Fibroblast of skin of back (primary cell): ENCODE measurements at places on chromosomes 1 and 21.
A peak's percentile ranks its signal among the peaks of the same experiment; 100 is the strongest.

- DNase-seq, result no peak
These were observed 33.3 kb downstream of the MAEL start for GRCh38 chr1:167022384-167022783.

DNA sequence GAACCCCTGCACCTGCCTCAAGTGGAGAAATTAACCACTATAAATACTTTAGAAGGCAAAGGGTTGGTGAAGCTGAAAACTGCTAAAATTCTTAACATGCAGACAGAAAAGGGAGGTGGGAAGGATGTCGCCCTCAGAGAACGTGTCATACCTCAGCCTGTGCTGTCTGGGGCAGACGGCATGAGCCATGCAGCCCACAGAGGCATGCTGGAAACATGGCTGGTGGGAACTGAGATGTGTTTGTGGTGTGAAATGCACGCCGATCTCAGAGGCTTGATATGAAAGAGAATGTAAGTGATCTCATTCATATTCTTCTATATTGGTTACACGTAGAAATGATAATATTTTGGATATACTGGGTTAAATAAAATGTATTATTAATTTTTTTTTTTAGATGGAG, 16.3 kb downstream of the AGPAT3 start:
- no peak for DNase-seq

GRCh38 chr1:51871351-51871975, 7.1 kb downstream of the NRDC start:
- no peak for DNase-seq

GRCh38 chr1:119635811-119636390, 12.2 kb downstream of the ZNF697 start:
- DNase-seq, result no peak

GRCh38 chr1:14881775-14882672, 271.5 kb upstream of the TMEM51 start:
- DNase-seq, result no peak

DNA sequence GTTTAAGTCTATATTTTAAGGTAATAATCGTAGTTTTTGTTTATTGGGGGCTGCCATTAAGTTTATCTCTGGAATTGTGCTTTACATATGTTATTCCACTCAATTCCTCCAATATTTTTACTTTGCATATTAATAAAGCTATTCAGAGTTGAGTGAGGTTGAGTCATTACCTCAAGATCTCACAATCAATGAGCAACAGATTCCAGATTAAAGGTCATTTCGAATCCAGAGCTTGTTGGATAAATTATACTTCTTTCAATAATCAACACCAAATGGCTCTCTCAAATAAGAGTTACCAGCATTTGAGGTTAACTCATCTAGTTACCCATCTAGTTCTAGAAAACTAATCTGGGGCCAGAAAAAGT, 16.7 kb downstream of the RGS4 start:
- DNase-seq, result peak; percentile 56

DNA sequence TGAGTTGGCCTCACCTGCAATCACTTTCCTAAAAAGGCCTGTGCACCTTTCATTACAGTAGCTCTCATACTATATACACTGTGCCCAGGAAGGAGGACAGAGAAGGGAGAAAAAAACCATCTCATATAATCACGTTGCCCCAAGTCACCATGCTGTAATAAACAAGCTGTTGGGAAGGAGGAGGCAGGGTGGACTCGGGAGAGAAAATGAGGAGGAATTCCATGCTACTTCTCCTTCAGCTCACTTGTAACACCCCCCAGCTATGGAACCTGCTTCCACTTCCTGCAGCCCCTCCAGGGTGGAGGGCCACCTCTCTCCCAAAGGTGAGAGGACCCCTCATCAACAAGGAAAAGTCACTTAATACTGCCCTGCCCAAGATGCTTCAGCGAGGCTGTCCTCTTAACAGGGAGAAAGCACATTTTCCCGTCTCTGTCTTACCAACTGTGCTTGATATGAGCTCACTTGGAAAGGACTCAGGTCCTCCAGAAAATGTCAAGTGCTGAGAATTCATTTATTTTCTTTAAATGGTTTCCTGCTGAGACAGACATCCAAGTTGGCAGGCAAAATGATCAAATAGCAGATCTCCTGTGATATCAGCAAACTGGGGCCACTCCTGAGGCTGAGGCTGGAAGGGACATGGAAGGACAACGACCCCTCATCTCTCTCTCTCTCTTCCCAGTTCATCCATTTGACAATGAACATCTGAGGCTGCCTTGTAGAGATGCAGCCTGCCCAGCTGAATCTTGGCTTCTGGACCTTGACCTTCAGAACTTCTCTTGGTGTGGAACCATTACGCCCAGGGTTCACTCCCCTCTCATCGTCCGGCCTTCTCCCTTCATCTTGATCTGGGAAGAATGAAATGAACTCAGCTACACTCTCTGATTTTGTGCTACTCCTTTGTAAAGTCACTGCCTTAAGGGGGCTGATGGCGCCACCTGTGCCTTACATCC, 54.0 kb downstream of the CAPN9 start:
- no peak for DNase-seq

DNA sequence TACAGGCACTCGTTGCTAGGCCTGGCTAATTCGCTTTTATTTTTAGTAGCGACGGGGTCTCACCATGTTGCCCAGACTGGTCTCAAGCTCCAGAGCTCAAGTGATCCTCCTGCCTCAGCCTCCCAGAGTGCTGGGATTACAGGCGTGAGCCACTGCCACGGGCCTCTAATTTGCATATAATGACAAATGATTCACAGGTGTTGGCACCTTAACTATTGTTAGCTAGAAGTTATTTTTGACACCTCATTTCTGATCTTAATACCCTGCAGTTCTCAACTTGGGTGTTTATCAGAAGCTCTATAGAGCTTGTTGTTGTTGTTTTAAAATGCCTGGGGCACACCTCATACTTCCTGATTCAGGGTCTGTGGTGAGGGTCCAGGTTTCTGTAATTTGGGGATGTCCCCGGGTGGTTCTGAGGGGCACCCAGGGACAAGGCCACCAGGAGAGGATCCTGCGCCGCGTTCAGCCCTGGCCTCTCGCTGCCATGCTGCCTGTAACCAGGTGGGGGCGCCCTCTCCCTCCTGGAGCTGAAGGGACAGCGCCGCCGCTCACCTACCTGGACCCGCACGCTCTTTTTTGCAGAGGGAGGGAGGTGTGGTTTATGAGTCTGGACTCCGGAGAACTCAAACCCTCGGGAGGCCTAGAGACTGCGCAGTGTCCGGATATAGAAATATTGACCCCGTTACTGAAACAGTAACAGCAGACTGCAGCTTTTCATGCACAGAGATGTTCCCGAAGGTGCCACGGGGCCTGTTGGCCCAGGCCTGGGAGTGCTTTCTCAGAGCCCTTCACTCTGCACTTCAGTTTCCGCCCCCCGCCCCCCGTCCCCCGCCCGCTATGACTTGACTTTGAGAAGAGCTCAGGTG, 23.0 kb upstream of the NEK2 start:
- DNase-seq, result peak; percentile 48

- no peak for DNase-seq
These were observed 23.7 kb upstream of the RCC1 start for GRCh38 chr1:28482138-28482537.

DNA sequence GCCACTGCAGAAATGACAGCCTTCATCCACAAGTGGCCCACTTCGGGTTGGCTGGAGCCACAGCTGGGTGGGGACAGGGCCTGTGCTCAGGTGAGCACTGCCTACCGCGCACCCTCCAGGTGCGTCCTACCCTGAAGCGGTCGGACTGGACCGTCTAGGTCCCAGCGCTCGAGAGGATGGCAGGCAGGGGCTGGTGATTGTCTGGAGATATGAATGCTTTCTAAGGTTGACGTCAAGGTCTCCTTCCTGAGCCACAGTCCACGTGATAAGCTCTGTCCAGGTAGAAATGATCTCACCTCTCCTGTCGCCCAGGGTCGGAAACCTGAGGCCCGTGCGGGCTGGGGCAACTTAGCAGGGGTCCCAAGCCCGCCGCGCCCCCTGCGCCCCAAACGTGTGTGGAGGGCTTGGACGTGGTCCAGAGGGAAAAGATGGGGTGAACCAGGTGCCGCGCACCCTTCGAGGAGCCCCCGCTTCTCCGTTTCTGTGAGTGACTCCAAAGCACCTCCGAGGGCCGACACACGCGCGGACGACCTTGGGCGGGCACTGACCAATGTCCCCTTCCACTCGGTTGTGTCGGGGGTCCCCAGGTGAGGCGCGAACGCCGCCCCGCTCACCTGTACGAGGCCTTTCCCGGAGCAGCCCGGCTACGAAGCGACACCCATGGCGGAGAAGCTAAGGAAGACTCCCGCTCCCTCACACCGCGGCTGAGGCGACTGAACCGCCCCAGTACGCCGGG, 853 bp upstream of the DOP1B start:
- no peak for DNase-seq

DNA sequence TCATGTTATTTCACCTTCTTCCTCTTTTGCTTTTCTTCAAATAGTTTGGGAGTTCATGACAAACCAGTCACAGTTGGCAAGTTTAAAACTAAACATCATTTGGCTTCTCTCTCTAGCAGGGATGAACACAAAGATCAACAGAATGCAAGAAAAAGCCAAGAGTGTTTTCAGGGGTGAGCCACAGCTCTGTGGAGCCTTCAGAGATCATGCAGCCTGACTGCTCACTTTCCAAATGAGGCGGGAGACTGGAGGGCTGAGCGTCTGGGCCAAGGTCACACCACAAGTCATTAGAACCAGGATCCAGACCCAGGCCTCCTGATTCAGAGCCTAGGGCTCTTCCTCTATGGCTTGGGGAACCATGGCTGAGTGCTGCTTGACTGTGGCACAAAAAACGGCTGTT, 2.7 kb downstream of the DPT start:
- DNase-seq, result no peak

DNA sequence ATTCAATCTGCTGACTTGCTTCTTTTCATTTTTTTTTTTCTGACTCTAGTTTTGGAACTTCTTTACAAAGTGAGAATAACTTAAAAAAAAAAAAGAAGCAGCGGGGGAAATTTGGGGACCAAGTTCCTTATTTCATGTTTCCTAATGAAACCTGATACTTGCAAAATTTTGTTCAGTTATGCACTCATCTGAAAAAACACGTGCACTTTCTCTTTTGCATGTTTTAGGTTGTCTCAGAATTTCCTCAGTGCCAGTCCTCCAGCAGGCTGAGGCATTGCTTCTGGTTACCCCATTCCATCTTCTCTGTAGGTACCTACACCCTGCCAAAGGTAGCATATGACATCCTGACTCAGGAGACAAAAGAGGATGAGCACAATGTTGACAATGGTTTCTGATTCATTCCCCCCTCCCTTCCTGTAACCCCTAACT, 299.7 kb downstream of the GRIK1 start:
- DNase-seq, result no peak

GRCh38 chr1:62716397-62716796, 28.2 kb upstream of the DOCK7 start:
- DNase-seq, result no peak

- DNase-seq, result no peak
These were observed 43.7 kb downstream of the GTF2B start for GRCh38 chr1:88847643-88848042.

GRCh38 chr21:39675590-39675989, 62.9 kb downstream of the B3GALT5 start:
- no peak for DNase-seq

- peak; percentile 38 for DNase-seq
These were observed 128.4 kb upstream of the NGF start for GRCh38 chr1:115466433-115466832.

- no peak for DNase-seq
These were observed 186.6 kb downstream of the AK5 start for GRCh38 chr1:77468257-77468948.

DNA sequence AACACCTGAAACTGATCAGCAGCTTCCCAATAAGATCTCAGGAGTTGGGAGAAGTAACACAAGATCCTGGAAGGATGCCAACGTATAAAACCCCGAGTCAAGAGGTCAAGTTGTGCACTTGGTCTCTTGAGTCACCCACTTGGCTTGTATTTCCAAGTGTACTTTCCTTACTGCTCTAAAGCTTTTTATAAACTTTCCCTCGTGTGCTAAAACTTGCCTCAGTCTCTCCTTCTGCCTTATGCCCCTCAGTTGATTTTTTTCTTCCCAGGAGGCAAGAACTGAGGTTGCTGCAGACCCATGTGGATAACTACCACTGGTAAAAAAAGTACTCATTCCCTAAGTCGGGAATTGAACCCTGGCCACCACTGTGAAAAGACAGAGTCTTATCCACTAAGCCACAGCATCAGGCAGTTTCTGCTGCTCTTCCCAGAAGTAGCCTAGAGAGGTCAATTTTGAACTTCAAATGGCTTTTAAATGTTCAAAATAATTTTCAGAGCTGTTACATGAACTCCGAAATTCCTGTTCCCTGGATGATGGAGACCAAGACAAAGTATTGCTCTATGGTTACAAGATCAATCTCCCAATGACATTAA, 28.9 kb downstream of the ITLN2 start:
- peak; percentile 1 for DNase-seq

DNA sequence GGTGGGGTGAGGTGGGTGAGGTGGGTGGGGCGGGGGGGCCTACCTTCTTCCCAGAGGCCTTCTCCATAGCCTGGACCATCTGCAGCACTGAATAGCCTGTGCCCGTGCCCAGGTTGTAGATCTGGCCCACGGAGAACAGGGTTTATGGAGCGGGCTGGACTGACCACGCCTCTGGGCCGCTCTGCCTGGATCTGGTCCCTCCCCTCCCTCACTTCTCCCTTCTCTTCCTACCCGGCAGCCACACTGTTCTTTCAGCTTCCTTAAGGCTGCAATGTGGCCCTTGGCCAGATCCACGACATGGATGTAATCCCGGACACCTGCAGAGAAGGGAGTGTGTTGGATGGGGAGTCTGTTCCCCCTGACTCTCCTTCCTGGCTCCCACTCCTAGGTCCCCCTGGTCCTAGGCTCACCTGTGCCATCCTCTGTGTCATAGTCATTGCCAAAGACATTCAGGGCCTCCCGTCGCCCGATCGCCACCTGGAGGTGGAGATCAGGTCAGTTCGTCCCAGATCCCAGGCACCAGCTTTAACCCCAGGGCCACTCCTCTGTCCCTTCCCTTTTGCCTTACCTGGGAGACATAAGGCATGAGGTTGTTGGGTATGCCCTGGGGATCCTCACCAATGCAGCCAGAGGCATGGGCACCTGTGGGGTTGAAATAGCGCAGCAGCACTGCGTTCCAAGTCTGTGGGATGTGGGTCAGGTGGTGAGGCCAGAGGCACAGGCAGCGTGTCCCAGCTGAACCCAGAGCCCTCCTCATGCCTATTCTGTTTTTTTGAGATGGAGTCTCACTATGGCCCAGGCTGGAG, 3.9 kb downstream of the GALE start:
- no peak for DNase-seq

DNA sequence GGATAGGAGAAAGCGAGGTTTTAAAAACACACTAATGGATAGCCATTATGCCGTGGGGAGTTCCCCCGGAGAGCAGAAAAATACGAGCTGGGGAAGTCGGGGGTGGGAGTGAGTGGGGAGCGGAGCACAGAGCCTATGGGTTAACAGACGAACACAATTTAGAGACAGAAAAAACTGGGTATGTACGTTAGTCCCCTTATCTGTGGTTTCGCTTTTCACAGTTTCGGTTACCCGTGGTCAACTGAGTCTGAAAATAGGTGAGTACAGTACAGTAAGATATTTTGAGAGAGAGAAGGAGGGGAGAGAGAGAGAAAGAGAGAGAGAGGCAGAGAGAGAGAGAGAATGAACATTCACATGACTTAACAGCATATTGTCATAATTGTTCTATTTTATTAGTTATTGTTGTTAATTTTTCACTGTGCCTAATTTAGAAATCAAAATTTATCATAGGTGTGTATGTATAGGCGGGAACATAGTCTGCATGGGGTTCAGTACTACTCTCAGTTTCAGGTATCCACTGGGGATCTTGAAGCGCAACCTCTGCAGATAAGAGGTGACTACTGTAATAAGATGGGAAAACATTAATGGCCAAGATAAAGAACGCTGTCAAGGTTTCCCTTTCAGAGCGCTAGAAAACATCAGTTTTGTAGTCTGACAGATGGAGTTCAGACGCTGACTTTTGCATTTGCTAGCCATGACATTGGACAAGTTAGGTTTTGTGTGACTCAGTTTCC, 125.6 kb upstream of the LMO4 start:
- DNase-seq, result no peak
